Activated CD4-positive, alpha-beta T cell treated with anti-CD3 and anti-CD28 coated beads for 1 hour (primary cell): ENCODE measurements at places on chromosomes 16 and 17.

DNA sequence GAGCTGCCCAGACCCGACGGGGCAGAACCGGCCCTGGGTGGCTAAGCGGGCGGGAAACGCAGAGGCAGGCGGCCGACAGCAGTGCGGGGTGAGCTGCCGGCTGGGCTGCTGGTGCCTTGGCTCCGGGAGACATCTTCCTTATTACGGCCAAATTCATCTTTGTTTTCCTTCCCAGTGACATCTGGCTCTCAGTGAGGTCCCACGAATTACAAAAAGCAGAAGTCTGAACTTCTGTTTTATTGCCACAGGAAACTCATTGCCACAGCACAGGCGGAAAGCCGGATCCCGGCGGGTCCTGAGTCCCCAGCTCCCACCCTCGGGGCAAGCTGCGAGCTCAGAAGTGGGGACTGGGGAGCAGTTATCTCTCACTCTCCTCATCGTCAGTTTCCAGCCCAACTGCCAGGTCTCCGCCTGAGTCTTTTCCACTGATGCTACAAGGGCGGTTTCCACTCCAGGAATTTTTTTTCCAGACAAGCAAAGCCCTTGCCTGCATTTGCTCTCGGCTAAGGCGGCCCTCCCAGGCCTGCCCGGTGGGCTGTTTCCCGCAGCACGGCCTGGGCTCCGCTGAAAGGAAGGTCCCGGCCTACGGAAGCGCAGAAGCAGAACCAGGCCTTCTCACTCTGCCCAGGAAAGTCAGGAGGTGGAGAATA is 40.3 kb downstream of the CBFA2T3 start:
- DNase-seq: no peak

DNA sequence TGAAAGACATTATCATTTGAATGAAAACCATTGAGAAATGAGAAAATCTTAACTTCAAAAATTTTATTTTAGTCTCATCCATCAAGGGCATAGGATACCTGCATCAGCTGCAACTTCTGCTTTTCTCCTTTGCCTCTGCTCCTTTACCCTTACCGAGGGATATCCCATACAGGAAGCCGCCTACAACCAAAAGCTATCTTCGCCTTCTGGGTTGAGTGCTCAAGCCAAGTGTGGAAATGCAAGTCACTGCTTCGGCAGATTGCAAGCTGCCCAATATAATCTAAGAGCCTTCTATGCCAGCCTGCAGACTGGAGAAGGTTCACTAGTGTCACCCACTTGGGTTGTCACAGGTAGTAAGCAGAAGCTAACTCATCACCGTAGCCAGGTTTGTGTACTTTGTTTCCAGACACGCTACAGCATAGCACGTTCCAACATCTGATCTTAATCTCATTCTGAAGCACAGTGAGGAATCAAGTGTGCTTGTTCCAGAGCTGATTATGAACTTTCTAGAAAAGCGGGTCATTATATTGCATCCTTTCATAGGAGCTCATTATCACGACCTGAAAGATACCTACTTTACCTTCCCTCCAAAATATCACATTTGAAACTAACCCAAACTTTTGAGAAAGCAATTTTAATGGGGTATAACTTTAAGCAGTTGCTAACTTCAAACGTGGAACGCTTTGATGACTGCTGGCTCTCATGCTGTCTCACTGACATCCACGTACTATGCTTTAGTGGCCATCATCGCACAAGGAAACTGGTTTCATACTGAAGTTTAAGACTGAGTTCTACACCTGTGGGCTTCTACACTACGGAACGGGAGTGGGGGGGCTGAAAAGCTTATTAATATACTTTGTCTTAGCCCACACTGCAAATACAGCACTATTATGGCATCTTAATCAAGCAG is 8.0 kb upstream of the UNK start:
- no peak for DNase-seq

DNA sequence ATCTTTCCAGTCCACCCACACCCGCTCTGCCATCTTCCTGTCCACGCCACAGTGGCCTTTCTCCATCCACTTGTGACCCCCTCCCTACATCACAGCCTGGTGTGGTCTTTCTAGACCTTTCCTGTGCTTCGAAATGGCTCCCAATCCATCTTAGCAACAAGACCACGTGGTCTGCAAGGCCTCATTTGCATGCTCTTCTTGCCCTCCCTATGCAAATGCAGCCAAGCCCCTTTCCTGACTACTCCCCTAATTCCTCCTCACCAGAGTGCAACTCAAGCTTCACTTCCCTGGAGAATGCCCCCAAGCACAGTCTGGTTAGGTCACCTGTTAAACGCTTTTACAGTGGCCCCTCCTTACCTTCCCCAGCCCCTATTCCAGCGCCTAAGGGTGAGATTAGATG is 6.1 kb downstream of the PPP1R9B start:
- no peak for DNase-seq

DNA sequence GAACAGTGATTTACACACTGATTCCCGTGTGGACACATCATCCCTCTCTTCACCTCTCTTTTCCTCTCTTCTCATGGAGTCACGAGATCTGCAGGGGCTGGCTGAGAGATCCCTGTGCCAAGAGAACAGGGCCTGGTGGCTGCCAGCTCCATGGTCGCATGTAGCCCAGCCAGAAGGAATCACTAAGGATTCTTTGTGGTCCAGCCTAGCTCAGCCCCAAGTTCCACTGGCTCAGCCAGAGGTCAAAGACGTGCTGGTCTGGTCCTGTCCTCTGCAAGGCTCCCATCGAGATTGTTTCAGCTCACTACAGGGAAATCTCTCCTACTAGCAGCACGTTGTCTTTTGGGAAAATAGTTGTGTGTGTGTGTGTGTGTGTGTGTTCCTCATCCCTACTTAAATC is 66.4 kb downstream of the NDEL1 start:
- no peak for DNase-seq

DNA sequence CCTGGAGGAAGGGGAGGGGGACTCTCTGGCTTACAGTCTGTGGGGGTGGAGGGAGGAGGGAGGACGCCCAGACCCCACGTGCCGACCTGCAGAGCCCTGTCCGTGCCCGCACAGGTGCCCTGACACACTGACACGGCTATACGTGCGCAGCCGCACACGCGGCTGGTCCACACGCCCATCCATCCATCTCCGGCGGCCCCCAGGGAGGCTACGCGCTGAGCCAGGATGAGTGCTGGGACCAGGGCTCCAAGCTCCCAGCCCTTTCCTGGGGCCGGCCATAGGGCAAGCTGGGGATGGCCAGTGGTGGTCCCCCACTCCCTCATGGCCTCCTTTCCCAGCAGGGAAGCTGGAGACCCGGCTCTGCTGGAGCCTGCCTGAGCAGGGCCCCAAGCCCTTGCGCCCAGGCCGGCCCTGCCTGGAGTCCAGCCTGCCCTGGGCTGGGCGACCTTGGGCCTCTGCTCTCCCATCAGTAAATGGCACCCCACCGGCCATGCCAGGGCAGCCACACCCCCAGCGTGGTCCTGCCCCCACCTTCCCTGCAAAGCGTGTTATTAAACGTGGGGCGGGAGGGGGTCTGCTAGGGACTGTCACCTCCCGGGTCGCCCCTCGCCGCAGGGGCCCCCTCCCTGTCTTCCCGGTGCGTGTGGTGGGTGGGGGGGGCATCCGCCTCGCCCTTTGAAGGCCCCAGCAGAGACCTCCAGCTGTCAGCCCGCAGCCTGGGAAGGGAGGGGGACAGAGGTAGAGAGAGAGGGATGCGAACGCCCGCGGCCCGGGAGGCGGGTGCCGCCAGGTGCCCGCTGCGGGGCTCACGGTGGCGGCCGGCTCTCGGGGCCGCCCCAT is 863 bp downstream of the CASKIN1 start:
- no peak for DNase-seq

DNA sequence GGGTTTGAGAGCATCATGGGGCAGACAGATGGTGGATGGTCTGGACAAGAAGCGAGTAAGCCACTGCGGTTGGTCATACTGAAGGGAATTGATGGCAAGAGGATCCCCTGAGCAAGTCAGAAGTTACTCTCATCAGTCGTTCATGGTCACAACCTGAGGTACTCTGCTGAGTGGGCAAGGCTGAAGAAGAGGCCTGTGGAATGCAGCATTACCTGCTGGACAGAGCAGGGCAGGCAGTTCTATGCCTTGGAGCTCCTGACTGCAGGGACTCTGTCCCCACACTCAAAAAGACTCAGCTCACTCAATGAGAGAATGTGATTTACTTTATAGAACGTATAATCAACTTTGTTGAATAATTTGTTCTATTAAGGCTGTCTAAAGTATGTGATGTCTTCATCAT is 28.3 kb downstream of the ALDH3A2 start:
- no peak for DNase-seq

GRCh38 chr16:11615748-11616447 is 29.2 kb upstream of the LITAF start:
- DNase-seq: no peak

DNA sequence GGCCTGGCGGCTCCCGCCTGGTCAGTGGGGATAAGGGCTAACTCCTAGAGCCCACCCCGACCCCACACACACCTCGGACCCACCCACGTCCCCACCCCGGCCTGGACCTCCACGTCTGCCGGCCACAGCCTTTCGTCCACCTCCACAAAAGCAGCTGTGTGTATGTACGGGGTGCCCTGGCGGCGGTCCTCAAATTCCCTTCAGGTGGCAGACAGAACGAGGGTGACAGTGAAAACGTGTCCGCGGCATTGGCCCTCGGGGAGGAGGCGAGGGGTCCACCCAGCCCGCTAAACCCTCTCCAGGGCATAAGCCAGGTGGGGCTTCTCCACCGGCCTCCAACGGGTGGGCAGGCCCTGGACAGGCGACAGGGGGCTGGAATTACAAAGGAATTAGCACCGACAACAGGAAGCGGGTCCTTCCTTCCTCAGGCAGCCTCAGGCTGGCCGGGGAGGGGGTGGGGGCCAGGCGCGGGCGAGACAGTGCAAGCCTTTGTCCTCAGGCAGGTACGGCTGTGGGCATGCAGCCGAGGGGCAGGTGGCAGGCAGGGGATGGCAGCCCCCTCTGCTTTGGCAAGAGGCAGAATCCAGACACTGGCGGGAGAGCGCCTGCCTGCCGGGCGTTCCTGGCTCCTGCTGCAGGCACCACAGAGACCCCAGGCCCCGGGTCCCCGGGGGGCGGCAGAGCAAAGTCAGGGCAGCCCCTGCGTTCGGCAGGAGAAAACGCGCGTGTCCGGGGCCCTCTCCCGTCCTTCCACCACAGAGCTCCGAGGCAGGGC is 12.3 kb upstream of the PITPNA start:
- no peak for DNase-seq
